ENCODE measurements at places on chromosomes 7 and 10.

DNA sequence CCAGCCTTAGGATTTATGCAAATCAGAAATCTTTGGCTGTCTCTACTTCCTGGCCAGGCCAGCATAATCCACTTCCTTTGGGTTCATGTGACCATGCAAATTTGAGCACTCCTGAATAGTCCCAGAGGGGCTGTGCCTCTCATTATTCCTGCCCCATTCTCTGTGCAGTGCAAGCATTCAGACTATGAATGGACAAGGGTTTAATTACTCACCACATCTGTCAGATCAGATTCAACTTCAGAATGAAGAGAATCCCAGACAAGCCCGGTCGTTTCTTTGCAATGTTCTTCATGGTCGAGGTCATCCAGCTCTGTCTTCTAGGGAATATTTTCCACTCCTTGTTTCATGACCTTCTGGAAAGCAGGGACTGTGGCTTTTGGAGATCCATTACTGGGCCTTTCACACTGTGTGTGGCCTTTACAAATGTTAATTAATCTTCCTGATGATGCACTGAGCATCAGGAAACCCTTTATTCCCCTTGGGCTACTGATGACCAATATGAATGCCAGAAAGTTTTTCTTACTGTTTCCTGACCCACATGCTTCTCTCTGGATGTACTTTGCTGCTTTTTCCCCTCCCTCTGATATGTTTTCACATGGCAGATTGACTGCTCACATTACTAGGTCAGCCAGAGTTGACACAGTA, 217.6 kb upstream of the TCF7L2 start:
- DNase-seq = no peak

- DNase-seq = no peak
Measured at GRCh38 chr10:12600652-12601051, 251.3 kb downstream of the CAMK1D start.

DNA sequence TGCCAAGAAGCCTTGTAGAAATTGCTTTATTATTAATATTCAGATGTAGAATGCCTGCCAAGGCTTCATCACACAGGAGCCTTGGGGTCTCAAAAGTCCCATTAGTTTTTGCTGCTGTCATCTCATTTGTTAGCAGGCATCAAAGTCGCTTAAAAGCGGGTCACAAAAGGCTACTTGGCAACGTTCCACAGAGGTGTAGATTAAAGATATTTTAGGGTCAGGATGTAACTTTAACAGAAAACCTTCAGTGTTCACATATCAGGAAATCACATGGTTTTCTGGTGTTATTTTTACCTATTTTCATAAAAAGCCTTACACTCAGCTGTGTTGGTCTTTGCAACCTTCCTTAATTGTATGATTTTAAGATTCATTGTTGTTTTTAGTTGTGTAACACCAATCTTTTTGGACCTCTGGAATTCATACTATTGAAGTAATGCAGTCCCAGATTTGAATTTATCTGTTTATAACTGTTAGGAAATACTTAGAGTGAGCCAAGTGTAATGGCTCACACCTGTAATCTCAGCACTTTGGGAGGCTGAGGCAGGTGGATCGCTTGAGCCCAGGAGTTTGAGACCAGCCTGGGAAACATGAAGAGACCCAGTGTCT, 65.3 kb downstream of the TET1 start:
- DNase-seq = no peak

DNA sequence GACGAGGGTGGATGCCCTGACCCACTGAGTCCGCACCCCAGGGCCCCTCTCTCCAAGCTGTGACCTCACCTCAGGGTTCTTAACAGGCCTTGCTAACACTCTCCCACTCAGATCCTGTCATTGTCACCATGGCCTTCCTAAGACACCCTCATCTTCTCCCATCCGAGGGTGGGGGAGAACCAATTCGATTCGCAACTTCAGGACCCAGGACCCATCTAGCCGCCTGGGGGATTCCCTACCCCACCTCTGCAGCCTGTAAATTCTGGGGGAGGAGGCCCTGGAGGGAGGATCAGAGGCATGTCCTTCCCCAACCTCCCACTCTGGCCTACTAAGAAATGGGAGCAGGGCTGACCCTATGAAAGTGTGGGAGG, 17.4 kb downstream of the TRIM8 start:
- DNase-seq = no peak

GRCh38 chr10:109019001-109019424, 904.3 kb downstream of the XPNPEP1 start:
- no peak for DNase-seq

GRCh38 chr10:104273899-104274575, 5.1 kb downstream of the GSTO2 start:
- no peak for DNase-seq

GRCh38 chr7:28503396-28503795, 91.1 kb downstream of the CREB5 start:
- DNase-seq = no peak

- no peak for DNase-seq
Measured at GRCh38 chr10:128675405-128675804, 549.2 kb upstream of the MKI67 start.

- DNase-seq = no peak
Measured at GRCh38 chr10:14606633-14607032, 168.1 kb downstream of the FAM107B start.

DNA sequence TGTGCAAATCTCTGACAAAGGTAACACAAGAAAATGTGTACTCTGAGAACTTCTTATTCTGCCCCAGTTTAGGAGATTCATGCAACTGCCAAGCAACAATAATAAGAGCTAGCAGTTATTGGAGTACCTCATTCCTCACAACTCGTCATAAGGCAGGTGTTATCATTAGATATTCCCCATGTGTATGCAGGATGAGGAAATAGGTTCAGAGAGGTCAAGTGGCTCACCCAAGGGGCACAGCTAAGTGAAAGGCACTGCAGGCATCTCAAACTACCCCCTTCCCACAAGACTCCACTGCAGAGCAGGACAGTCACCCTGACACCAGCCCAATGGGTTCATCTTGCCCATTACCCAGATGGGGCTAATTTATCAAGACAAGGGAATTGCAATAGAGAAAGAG, 1.3 kb upstream of the GSTK1 start:
- no peak for DNase-seq

- no peak for DNase-seq
Measured at GRCh38 chr10:132468651-132469050, 68.9 kb upstream of the INPP5A start.

GRCh38 chr10:101691081-101691480, 3.9 kb downstream of the FBXW4 start:
- DNase-seq = no peak

DNA sequence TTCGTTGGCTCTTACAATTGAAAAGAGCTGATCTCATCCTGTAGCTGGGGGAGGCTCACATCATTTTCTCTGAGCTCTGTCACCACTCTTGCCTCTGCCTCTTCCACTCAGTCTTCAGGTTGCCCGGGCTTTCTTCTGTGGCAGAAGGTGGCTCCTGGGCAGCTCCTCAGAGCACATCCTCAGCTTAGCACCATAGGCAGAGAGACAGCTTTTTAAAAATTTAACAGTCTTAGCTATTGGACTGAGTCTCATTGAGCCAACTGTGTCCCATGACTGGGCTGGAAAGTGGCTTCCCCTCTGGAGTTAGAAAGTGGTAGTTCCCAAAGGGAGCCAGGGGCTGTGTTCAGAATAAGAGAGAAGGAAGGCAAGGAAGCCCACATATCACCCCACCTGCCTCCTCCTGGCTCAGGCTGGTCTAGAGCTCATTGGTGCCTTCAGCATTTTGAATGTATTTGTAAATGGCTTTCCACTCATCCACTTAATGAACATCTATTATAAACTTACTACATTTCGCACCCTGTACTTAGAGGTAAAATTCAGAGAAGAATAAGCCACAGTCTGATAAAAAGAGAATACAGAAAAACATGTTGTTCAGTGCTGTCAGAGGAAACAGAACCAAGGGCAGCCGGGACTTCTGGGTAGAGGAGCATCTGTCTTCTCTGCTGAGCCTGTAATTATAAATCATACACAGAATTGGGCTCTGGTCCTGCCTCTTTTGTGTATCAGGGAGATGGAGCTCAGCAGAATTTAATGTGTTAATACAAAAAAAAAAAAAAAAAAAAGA, 119.3 kb downstream of the WDFY4 start:
- DNase-seq = no peak

- peak; percentile 61 for DNase-seq
Measured at GRCh38 chr7:24963218-24963617, 16.8 kb downstream of the OSBPL3 start.

DNA sequence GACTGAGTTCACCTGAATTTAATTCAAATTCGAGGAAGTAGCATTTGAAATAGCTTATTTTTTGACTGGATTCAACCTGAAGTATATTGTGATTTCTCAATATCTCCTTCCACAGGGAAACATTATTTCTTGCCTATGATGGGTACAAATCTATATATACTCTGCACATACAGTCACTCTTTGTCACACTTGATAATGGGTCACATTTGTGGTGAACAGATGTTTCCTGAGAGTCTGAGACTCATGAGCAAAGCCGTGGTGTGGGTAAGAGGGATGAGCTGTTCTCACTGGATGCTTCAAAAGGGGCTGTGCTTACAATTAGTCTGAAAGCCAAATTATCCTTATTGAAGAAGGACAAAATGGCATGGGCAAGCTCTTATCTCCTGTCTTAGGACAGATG, 18.0 kb upstream of the TBXAS1 start:
- DNase-seq = no peak

DNA sequence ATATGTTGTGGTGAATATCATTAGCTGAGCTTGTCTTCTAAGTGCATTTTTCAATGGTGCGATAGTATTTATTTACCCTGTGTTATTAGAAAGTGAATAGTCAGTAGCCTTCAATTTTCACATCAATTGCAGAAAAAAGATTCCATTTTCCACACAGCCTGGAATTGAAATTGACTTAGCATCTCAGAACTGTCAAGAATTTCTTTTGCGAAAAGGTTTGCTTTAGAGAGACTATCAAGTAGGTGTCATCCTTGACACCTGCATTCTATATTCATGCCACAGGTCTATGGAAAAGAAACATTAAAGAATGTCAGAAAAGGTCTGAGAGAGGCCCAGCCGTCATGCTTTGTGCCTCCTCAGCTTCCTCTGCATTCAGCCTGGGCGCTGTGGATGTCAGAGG, 504.9 kb downstream of the PARD3 start:
- DNase-seq = no peak

- DNase-seq = peak; percentile 51
Measured at GRCh38 chr10:119104654-119105015, 722 bp downstream of the DENND10 start.

DNA sequence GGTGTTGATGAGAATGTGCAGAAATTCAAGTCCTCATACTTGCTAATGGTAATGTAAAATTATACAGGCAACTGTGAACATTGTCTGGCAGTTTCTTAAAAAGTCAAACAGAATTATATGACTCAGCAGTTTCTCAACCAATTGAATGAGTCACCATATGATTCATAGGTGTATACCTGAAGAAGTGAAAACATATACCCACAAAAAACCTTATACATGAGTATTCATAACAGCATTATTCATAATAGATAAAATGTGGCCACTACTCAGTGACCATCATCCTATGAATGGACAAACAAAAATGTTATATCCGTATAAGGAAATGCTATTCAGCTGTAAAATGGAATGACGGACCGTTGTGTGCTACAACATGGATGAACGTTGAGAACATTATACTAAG, 253.5 kb downstream of the MALRD1 start:
- no peak for DNase-seq

DNA sequence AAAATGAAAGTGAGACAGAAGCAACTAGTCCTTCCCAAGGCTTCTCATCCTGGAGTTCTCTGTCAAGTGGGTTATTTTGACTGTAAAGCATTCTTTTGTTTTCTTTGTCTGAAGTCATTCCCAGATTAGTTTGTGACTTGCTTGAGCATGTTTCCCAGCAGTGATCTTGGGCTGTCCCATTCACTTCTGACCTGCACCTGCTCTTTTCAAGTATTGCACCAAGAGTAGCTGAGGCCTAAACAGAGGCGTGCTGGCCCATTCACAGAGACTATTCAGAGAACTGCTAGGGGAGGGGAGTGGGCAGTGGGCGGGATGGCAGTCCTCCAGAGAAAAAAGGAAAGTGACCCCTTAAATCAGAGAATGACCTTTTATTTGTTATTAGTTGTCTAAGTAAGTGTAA, 61.3 kb downstream of the CACNA2D1 start:
- DNase-seq = no peak

- no peak for DNase-seq
Measured at GRCh38 chr10:71251319-71251718, 38.9 kb downstream of the UNC5B start.

DNA sequence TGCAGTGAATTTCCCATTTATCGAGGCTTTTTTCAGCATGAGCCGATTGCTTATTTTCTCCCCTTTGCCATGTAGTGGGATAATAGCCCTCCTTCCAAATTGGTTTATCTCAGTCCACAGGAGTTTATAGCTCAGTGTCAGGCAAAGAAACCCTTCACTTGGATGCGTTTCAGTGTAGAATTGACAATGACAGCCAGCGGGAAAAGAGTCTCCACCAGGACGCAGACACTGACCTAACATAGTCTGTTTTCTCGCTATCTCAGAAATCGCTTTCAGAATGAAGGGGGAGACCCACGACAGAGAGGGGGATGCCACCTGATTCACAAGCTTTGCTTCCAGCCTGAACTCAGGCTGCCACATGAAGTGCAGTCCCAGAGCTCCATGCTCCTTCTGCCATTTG, 43.5 kb upstream of the TCERG1L start:
- DNase-seq = no peak

- no peak for DNase-seq
Measured at GRCh38 chr7:5422396-5423305, 983 bp downstream of the TNRC18 start.

DNA sequence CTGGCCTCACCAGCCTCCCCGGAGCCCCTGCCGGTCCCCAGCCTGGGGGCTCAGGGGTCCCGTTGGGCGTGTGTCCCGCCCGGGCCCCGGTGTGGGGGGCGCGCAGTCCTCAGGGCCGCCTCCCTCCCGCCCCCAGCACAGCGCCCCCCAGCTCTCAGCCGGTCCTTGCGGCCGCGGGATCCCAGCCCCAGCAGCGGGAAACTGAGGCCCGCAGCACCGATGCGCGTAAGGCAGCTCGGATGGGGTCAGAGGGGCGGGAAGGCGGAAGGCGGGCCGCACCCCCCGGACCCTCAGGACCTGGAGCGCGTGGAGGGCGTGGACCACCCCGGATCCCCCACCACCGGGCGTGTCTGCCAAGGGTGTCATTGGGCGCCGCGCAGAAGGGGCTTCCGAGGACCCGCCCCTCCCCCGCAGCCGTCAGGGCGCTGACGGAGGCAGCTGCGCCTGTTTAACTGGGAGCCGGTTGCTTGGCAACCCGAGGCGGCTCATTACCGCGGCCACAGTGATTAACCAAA, 14.9 kb downstream of the UNCX start:
- DNase-seq = no peak

DNA sequence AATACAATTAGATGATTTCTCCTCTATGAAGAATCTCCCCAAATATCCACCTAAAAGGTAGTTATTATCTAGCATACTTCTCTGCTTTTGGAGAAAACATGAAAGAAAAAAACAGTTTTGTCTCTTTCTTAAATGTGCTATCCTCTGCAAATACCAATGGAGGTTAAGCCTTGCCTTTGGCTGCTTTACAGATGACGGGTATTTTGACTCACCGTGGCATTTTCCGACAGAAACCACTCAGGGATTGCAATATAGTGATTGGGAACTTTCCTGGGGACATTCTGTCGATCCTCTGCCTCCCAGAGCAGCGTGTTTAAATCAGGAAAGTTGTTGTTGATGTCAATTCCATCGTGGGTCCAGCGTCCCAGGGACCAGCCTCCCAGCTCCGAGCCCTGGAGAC, 100.6 kb downstream of the GPR26 start:
- DNase-seq = no peak

GRCh38 chr10:110811791-110812581, 59.7 kb upstream of the PDCD4 start:
- no peak for DNase-seq
